ENCODE measurements at places on chromosomes 12 and 14.

DNA sequence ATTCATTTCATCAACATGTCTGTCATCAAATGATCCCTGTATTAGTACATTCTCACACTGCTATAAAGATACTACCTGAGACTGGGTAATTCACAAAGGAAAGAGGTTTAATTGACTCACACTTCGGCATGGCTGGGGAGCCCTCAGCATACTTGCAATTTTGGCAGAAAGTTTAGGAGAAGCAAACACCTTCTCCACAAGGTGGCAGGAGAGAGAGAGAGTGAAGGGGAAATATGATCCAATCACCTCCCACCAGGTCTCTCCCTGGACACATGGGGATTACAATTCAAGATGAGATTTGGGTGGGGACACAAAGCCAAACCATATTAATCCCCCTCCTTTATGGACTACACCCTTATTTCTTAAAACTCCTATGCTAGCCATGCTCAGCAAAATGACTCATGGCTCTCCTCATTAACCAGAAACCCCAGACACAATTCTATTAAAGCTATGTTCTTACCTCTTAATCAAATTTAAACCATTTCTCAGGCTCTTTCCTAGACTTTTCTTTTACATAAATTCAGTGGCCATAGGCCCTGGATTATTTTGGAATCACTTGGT, 932.3 kb downstream of the FLRT2 start:
- DNase-seq, result no peak

- no peak for DNase-seq
Measured at GRCh38 chr12:17992002-17992656, 97.9 kb downstream of the RERGL start.

GRCh38 chr14:77088219-77088618, 9.8 kb upstream of the CIPC start:
- no peak for DNase-seq

GRCh38 chr12:50634379-50634778, 129.5 kb upstream of the ATF1 start:
- DNase-seq, result no peak

DNA sequence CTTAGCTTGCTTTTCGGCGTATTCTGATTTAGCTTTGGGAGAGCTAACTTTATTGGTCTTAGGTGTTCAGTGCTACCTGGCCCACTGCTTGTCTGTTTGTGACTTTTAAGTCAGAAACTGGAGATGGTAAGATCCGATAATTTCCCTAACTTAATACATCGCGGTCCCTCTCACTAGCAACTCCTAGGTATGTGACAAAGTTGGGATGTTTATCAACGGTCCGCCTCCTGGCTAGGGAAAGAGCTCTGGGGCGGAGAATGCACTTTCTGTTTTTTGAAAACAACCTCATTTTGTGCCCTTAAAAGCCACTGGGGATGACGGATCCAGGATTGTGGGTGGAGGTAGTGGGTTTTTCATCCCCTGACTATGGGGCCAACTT, 1.2 kb downstream of the CDKN1B start:
- DNase-seq, result peak; percentile 28

- no peak for DNase-seq
Measured at GRCh38 chr12:53344487-53344823, 8.3 kb upstream of the SP7 start.

GRCh38 chr14:94774344-94775090, 4.6 kb upstream of the GSC start:
- DNase-seq, result no peak

DNA sequence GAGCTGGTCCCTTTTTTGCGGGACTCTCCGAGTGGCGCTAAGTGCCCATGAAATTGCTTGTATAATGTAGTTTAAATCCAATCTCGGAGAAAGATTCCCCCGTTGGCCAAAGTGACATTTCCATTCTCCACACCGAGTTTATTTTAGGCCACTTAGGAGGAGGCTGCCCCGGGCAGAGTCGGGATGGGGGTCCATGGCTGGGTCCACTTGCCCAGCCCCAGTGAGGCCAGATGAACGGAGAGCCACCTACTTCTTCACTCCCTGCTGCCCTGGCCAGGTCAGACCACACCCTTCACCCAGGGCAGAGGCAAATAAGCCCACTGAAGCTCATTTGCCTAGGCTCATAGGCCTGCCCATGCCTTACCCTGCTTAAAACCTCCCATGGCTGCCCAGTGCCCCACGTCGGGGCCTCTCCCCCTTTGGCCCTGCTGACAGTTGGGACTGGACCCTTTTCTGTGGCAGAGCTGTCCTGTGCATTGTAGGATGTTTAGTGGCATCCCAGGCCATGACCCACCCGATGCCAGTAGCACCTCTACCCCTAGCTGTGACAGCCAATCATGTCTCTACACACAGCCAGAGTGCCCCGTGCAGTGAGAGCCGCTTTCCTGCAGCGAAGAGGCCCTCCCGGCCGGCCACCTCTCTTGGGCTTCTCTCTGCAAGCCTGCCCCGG, 51.3 kb downstream of the FAM222A start:
- DNase-seq, result no peak

GRCh38 chr12:29230800-29231560, 81.9 kb downstream of the FAR2 start:
- DNase-seq, result no peak

DNA sequence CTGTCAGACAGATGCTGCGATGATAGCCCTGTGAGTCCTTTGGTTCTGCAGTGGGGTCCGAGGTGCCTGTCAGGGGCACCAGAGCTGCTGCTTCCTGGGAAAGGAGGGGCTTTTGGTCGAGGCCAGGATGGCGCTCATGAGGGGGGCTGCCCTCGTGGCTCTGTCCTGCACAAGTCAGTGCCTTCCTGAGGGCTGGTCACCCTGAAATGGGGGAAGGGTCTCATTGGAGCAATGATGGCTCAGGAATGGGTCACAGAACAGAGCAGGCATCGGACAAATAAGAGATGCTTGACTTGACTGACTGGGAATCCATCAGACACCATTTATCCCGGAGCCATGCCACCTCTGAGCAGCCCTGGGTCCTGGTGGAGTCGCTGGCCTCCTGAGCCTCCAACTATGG, 121.9 kb downstream of the ADGRD1 start:
- no peak for DNase-seq

GRCh38 chr14:64149921-64150320, 144.2 kb downstream of the ESR2 start:
- DNase-seq, result no peak

DNA sequence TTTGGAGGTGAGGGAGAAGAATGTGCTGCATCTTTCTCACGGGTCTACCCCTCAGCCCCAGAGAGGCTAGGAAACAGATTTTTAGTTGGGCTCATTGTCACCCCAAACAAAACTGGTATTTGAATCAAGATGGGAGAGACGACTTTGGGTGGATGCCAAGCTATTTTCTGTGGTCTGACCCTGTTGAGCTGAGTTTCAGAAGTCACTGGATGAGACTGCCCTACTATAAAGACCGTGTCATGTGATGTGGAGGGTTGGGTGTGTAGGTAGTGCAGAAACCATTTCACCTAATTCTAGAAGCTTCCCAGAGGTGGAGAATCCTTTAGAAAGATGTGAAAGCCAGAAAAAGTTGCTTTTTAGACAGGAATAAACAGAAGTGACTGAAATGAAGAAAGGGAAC, 60.2 kb downstream of the IFT43 start:
- no peak for DNase-seq

GRCh38 chr12:49404956-49405355, 37.7 kb downstream of the SPATS2 start:
- DNase-seq, result no peak

GRCh38 chr14:22598099-22598895, at the start of gene ABHD4:
ABHD4 (plus strand) TSS chr14:22598300; CDS start chr14:22598307, 7 bp downstream.
- DNase-seq, result peak; percentile 66

- peak; percentile 72 for DNase-seq
Measured at GRCh38 chr14:68282479-68283377, 463.1 kb downstream of the RAD51B start.

- DNase-seq, result no peak
Measured at GRCh38 chr12:130401703-130402102, 64.0 kb downstream of the PIWIL1 start.

DNA sequence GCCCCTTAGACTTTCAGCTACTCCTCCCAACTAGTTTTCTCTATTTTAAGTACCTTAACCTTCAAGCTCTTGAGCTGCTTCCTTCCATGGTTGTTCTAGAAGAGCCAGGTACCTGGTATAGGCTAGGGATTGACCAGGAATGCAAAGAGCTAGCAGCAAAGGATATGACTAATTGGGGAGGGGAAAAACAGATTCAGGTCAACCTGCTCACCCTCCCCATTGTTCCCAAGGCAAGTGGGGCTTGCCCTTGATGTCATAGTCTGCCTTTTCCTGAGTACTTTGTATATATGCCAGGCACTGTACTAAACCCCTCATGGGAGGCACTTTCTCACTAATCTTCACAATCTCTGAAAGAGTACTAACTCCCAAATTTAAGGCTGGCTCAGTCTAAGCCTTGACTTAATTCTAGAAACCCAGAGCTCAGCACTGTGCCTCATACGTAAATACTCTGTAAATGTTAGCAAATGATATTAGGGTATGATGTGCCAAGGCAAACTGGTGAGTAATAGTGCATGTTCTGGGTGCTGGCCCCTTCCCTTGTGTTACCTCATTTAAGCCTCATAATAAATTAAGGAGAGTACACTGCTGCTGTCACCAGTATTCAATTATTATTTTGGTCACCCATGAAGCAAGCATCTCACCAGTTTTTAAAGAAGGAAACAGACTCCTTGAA, 42.2 kb downstream of the SUDS3 start:
- no peak for DNase-seq

DNA sequence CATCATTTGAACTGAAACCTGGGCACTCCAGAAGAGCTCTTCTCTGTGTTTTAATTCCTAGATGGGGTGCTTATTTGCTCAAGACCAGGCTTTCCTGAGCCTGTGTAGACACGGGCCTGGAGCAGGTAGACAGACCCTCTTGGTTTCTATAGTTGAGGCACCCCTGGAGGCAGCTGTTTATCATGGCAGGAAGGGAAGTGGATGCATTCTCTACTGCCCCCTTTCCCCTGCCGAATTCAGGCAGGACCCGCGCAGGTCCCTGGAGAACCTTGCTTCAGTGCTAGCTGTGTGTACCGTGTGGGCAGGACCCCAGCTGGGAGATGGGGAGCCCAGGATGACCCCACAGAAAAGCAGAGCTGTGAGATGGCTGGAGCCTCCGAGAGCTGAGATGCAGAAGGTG, 6.0 kb downstream of the CACNA1C start:
- no peak for DNase-seq

GRCh38 chr14:44369401-44370123, 137.5 kb downstream of the FSCB start:
- no peak for DNase-seq

DNA sequence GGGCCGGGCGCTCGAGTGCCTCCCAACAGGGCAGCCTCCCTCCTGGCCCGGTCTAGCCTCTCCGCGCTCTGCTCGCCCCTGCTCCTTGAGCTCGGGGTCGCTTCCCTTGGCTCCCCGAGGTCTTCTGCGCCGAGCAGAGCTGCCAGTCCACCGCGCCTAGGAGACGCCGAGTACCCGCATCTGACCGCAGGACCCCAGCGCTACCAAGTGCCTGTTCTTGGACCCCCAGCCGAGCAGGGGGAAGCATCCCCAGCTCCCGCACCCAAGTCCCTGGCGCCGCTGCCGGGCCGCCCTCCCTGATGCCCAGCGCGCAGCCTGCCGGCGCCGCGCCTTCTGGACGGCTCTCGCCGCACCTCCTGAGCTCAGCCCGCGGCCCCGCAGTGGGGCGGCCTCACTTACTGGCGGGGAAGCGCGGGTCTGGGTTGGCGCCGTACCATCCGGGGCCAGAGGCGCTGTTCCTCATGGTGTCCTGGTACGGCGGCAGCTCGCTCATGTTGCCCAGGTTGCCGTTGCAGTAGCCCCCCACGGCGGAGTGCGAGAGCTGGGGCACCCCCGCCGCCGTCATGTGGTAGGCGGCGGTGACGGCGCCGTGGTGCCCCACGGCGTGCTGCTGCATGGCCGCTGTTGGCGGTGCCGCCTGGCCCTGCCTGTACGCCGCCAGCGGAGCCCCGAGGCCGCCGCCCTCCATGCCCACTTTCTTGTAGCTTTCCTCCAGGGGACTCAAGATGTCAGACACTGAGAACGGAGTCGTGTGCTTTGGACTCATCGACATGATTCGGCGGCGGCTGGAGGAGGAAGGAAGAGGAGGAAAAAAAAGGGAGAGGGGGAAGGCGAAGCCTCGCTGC, 1.2 kb downstream of the NKX2-1 start:
- no peak for DNase-seq

- DNase-seq, result no peak
Measured at GRCh38 chr12:49974231-49974675, 1.5 kb downstream of the AQP6 start.

DNA sequence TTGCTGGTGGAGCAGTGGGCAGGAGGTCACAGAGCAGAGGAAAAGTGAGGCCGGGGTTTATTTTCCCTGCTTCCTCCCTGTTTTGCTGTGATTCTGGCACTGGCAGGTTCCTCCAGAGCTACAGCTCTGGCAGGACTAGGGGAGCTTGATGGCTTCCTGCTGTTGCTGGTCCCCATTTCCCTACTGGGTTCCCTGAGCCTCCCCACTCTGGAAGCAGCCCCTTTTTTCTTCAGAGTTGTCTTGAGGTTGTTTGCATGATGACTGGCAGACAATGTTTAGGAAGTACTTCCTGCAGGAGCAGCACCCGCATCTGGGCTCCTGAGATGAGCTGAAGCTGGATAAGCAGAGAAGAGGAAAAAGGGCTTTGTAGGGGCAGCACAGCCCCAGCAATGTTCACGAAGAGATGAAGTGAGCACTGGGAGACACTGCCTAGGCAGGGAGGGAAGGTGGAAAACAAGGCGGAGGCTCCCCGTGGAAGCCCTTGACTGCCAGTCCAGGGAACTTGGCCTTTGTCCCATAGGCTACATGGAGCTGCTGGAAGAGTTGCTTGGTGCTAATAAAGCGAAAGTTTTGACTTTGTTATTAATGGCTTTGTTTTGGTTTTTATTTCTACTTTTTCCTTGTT, 126.9 kb downstream of the SLC38A6 start:
- no peak for DNase-seq

DNA sequence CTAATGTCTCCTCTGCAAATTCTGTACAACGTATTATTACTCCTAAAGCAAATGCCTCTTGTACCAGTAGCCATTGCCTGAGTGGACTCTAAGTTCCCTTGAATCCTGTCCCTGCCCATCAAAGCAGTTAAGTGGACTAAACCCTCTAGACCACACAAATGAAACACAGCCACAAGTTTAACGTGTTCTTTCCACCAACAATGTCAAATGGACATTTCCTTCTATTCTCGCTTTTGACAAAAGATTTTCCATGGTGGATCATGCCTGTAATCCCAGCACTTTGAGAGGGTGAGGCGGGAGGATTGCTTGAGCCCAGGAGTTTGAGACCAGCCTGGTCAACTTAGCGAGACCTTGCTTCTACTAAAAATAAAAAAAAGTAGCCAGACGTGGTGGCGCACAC, 15.9 kb downstream of the CCDC88C start:
- DNase-seq, result no peak

GRCh38 chr14:93033983-93034670, 81.6 kb downstream of the ITPK1 start:
- DNase-seq, result peak; percentile 49

GRCh38 chr12:106090591-106091445, 47.9 kb downstream of the NUAK1 start:
- no peak for DNase-seq

DNA sequence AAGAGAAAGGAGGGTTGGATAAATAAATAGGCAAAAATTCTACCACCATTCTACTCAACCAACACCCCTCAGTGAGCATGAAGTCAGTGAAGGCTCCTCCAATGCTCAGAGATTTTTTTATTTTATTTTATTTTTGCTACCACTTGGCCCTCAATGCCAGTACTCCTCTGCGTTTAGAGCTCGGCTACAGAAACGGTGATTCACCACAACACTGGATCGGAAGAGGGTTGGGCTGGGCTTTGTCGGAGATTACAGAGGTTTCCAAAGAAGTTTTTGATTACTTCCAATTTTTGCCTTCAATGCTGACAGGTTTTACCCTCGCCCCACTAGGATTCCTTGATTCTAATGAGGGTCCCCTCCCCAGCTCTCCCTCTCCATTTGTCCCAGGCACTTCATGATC, 1027.2 kb upstream of the TMEM132C start:
- DNase-seq, result no peak
